NCI-H1417 treated with DMSO at 0.1 percent for 48 hours (cell line): ENCODE measurements at places on chromosomes 4 and X.

DNA sequence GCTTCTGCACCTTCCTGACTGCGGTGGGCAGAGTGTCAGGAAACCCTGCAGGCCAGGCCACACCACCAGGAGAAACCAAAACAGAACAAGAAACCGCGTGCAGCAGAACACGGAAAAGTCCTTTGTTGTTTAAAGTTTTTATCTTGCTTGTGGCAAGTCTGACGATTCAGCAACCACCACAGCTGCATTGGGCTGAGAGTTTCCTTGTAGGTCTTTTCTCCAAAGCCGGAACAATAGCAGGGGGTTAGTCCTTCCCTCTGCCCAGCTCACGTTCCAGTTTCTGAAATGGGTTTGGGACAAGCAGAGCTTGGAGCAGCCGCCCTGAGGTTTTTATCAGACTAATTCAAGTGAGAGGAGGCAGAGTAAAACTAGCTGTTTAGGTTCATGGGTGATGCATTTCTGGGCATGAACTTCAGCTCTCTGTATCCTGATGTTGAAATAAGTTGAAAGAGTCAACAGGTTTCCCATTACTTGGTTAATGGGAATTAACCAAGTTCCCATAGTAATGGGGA is 216.9 kb downstream of the PTTG2 start:
- no peak for DNase-seq

- no peak for DNase-seq
These were observed 41.5 kb downstream of the SHROOM3 start for GRCh38 chr4:76476571-76476970.

- DNase-seq, result no peak
These were observed 482.9 kb upstream of the BOD1L1 start for GRCh38 chr4:14110407-14110806.

DNA sequence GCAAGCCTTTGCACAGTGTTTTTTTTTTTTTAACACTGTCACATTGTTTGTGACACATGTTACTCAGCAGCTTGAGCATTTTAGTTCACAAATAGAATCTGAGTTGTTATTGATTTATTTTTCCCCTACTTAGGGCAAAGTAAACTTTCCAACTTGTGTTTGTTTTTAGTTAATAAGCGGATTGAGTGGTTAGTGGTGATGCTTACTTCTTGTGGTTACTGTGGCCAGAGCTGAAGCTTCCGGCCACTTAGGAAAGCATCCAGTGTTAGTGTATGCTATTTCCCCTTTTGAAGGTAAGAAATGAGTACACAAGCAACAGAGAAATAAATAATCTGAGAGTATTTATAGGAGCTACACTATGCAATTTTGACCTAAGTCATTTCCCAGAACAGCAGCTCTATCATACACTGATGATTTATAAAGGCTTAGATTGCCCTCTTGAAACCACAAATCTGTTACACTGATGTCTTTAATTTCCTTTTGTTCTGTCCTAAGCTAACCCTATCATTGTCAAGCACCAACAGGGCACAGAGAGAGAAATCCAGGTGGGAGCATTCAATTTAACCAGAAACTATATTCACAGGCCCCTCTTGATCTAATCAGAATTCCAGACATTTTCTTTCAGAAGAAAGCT is 2464.6 kb downstream of the PCDH7 start:
- peak; percentile 13 for DNase-seq

DNA sequence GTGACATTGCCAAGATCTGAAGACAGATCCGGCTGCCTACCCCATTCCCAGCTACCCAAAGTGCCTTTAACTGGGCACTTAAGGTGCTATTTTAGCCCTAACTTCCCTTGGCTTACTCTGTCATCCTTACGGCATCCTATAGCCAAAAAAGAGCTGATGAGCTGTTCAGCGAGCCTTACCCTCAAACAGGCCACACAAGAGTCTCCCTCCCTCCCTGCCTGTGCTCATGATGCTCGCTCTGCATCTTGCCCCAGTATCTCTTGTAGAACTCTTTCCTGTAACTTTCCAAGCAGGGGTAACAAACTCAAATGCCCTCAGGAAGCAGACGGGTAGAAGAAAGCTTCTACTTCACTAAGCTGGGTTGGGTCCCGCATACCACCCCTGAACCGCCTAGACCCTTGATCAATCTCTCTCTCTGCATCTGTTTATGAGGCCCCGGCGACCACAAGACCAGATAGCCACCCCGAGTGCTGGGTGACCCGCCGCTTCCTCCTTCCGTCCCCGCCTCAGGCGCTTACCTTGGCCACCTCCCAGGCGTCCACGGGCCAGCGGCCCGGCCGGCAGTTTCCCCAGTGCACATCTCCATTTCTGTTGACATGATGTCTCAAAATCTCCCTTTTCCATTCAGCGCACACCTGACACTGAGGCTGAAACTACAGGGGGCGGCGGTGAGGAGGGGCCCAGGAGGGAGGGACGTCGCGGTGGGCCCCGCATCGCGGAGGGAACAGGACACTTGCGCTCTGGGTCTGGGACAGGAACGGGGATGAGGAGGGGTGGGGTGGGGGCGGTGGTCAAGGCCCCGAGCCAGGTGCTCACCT is 663 bp downstream of the CXorf38 start:
- no peak for DNase-seq

- no peak for DNase-seq
These were observed 2.3 kb upstream of the NR3C2 start for GRCh38 chr4:148444296-148445070.

GRCh38 chr4:55270481-55270880 is 75.6 kb upstream of the SRD5A3 start:
- DNase-seq, result no peak

- no peak for DNase-seq
These were observed 453.0 kb downstream of the PCDH11X start for GRCh38 chrX:92232182-92232581.

GRCh38 chr4:89897867-89898266 is 3.2 kb downstream of the MMRN1 start:
- DNase-seq, result no peak

DNA sequence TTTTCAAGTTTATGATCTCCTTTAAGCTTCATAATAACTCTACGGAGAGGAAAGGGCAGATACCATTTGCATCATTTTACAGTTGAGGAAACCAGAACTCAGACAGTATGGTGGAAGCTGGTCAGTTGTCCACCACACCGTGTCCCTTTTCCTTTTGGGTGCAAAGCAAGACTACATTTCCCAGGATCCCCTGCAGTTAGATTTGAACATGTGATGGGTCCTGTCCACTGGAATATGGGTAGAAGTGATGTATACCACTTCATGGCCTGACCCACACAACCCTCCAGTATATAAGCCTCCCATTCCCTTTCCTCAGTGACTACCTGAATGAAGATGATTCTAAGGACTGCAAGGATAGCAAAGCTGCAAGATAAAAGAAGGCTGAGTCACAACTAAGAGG is 74.7 kb downstream of the BEND2 start:
- no peak for DNase-seq

DNA sequence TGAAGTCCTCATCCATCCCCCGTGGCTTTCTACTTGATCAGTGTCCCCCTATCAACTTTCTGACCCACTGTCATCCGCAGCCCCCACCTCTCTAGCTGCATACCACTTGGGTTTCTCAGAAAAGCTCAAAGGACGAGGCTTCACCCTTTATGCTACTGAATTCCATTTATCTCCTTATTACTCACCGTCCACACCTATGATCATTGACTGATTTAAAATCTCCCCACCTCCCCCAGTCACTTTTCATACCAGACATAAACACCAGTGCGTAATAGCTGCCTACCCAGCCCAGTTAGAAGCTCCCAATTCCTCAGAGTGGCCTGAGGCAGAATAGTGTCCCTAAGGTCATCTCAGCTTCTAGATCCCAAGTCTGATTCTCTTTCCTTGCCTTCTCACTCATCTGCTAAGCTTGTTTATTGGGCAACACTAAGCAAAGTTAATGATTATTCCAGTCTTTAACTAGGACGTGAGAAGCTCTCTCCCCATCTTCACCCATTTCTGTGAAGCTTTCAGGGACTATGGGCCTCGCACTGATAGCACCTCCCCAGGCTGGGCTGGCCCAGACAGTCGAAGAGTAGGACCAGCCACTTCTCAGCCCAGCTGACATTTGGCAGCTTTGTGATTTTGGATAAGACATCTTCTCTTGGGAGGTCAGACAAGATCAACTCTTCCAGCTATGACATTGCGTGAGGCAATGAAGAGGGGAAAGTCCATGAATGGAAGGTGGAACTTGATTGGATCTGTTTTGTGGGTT is 7.2 kb upstream of the DDX60L start:
- DNase-seq, result no peak

- DNase-seq, result no peak
These were observed 2691.0 kb downstream of the PCDH7 start for GRCh38 chr4:33411182-33411581.

DNA sequence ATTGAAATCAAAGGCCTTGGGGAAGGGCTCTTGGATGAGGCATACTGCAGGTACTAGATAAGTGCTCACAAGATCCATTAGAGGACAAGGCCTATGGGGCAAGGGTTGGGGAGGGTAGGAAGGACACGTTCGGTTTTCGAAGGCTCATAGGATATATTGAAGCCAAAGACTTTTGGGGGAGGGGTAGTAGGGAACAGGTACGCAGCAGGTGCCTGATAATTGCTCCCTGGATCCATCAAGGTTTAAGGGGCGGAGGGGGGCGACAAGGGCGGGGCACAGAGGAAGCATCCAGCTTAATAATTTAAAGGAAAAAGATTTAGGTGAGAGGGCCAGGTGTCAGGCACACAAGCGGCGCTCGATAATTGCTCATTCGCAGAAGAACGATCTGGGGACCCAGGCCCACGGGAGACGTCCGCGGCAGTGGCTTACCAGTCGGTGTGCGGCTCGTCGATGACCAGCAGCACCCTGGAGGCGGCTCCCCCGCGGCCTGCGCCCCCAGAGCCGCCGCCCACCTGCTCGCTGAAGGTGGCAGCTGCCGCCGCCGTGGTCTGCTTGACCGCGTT is 653 bp downstream of the SYN1 start:
- no peak for DNase-seq

DNA sequence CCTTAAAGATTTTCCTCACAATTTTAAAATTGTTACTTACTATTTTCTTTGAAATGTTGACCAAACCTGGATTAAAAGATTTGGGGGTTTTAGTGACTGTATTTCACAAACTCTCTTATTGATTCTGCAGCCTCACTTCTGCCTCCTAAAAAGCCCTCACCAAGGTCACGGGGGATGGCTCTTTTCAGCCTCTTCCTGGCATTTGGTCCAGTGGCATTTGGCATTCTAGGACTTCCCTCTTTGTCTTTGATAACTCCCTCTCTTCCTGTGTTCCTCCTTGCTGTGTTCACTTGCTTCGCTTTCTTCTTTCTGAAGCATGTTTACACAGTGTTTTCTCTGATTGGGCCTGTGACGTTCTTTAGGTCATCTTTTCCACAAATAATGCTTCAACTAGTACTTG is 21.5 kb downstream of the PKD2 start:
- DNase-seq, result no peak
